Nephron progenitor cell (in vitro differentiated cells): ENCODE measurements at places on chromosomes 7 and 10.

DNA sequence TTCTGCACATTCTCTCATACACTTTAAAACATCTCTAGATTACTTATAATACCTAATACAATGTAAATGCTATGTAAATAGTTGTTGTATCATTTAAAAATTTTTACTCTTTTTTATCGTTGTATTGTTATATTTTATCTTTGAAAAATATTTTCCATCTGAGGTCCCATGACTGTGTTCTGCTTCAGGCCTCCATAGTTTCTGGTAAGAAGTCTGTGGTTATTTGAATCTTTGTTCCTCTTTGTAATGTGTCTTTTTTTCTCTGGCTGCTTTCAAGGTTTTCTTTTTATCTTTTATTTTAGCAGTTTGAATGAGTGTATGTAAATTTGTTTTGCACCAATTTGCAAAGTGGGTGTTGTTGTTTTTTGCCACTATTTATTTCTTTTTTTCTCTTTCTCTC, 263.1 kb downstream of the RPS24 start:
- H3K36me3 ChIP-seq: no peaks in the 10 kb centered on the region
- H3K4me3 ChIP-seq: no peak overlapping the region
- peaks cover 4% of the 10 kb centered on the region for H3K27me3 ChIP-seq
- no peak overlapping the region for H3K27ac ChIP-seq

DNA sequence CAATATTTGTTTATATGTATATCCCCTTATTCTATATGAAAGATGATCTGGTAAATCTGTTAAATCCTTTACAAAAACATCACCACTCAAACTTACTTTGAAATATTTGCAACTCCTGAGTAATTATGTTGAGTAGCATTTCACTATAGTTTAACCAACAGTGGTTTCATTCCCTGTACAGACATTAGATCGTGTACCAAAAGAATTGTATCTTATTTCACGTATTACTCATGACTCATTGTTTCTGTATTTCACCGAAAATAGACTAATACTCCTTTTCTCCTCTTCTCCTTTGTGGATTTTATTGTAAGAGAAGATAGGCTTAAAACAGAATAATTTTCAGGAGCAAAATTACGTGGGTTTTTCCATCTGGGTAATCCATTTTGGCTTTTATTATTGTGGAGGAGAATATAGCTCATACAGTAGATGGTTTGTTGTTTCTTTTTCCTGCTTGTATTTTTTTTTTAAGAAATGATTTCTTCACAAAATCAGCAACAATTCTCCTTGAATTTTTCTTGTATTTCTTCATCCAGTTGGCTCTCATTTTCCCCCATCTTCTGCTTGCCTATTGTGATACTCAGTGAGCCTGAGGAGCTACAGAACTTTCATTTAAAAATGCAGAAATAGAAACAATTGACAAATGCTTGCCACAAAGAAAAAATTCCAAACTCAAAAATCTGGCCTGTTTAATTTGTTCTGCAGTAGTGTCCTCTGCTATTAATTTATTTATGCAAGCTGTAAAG, 90.6 kb upstream of the OIT3 start:
- no peak overlapping the region for H3K4me3 ChIP-seq
- H3K36me3 ChIP-seq: no peaks in the 10 kb centered on the region
- peaks cover 12% of the 10 kb centered on the region for H3K4me1 ChIP-seq
- no peak overlapping the region for H3K27ac ChIP-seq
- H3K27me3 ChIP-seq: peaks cover 3% of the 10 kb centered on the region

DNA sequence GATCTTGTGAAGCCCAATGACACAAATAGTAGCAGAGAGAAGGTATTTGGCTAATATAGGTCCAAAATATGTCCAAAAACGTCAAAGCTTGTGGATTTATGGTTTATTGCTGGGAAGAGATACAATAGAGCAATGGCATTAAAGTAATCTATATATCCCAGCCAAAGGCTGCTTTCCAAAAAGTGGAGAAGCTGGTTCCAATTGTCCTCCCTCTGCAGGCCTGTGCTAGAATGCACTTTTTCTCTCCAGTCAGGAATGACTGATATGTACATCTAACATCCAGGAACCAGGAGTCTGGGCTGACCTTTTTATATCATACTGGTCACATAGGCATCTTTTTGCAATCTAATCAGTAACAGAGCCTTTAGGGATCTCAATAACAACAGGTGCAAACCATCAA, 167.1 kb upstream of the FAM3C start:
- no peaks in the 10 kb centered on the region for H3K27me3 ChIP-seq
- no peaks in the 10 kb centered on the region for H3K36me3 ChIP-seq
- H3K4me3 ChIP-seq: no peak overlapping the region
- no peak for DNase-seq

GRCh38 chr7:157718303-157719007, 381.7 kb downstream of the DNAJB6 start:
- DNase-seq: no peak
- H3K27me3 ChIP-seq: peaks cover 26% of the 10 kb centered on the region
- no peaks in the 10 kb centered on the region for H3K4me1 ChIP-seq
- no peak overlapping the region for H3K4me3 ChIP-seq
- H3K27ac ChIP-seq: no peak overlapping the region

- no peaks in the 10 kb centered on the region for H3K27me3 ChIP-seq
- H3K4me1 ChIP-seq: no peaks in the 10 kb centered on the region
- peaks cover 28% of the 10 kb centered on the region for H3K36me3 ChIP-seq
- H3K4me3 ChIP-seq: no peak overlapping the region
These were observed 196.2 kb downstream of the CDK14 start for GRCh38 chr7:90792301-90792700.

DNA sequence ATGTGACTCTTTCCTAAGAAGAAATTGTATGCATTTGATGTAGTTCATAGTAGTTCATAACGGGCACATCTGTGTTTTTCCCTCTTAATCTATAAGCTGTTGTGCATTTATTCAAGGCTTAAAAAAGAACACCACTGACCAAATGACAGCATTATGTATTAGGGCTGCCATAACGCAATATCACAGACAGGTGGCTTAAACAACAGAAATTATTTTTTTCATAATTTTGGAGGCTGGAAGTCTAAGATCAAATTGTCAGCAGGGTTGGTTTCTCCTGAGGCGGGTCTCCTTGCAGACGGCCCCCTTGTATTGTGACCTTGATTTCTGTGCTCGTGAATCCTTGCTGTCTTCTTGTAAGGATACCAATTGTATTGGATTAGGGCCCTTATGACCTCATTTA, 627 bp upstream of the SSMEM1 start:
- no peak for DNase-seq
- peaks cover 15% of the 10 kb centered on the region for H3K36me3 ChIP-seq
- no peaks in the 10 kb centered on the region for H3K27me3 ChIP-seq
- H3K27ac ChIP-seq: no peak overlapping the region
- peaks cover 43% of the 10 kb centered on the region for H3K4me1 ChIP-seq

DNA sequence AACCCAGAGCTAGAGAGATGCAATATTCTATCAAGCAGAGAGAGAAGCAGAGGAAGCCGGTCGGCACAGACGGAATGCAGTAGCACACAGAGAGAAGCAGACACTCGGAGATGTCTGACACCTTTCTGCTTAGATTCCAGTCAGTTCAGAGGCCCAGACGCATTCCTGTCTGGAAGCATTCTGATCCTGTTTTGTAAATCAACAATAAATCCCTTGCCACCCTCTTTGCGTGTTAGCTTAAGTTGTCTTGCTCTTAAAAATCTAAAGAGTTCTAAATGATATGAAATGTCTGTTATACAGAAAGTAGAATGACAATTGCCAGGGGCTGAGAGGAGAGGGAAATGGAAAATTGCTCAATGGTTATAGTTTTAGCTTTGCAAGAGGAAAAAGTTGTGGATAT, 27.4 kb upstream of the ATRNL1 start:
- H3K4me3 ChIP-seq: no peak overlapping the region
- no peak overlapping the region for H3K27ac ChIP-seq
- H3K36me3 ChIP-seq: no peaks in the 10 kb centered on the region
- DNase-seq: no peak
- no peaks in the 10 kb centered on the region for H3K4me1 ChIP-seq

DNA sequence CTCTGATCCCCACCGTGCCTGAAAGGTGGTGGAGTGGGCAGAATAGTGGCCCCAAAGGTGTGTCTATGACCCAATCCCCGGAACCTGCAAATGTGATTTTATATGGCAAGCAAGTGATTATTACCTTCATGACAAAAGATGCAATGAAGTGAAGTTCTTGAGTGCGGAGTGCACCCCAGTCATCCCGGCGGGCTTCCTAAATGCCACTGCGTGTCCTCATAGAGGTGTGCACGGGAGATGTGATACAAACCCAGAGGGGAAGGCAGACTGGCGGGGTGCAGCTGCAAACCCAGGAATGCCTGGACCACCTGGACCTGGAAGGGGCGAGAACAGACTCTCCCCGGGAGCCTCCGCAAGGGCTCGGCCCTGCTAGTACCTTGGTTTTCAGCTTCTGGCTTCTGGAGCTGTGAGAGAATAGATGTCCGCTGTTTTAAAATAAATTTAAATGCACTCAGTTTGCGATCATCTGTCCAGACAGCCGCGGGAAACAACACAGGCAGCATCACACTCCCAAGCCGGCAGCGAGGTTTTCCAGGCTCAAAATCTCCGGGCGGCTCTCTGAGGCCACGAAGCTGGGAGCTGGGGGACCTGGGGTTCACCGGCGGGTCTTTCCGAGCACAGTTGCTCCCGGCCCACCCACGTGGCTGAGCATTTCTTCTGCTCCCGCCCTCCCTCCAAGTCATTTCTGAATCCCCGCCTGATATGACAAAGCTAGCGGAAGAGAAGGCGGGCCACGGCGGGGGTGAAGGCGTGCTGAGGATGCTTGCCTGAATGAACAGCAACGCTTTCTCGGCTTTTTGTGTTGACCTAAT, 50.4 kb upstream of the EBF3 start:
- no peak overlapping the region for H3K27ac ChIP-seq
- no peak overlapping the region for H3K4me3 ChIP-seq
- no peak for DNase-seq
- H3K36me3 ChIP-seq: no peaks in the 10 kb centered on the region
- peaks cover 37% of the 10 kb centered on the region for H3K4me1 ChIP-seq
- H3K27me3 ChIP-seq: peaks cover 8% of the 10 kb centered on the region

DNA sequence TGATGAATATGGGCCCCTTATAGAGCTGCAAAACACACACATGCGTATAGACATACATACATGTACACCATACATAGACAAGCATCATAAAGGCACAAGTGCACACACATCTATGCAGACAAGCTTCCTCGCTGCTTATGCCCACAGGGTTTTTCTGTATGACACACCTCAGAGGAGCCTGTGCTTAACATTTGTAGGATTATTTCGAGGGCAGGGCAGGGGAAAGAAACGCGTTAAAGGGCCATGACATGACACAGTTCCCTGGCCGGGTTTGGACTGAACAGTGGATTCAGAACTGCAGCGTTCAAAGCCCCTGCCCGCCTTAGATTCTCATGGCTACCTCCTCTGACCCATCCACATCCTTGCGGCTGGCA, 44.8 kb downstream of the CHST3 start:
- peak overlapping the region; percentile 29 for H3K4me3 ChIP-seq
- peak overlapping the region; percentile 99 for H3K27ac ChIP-seq
- DNase-seq: no peak

DNA sequence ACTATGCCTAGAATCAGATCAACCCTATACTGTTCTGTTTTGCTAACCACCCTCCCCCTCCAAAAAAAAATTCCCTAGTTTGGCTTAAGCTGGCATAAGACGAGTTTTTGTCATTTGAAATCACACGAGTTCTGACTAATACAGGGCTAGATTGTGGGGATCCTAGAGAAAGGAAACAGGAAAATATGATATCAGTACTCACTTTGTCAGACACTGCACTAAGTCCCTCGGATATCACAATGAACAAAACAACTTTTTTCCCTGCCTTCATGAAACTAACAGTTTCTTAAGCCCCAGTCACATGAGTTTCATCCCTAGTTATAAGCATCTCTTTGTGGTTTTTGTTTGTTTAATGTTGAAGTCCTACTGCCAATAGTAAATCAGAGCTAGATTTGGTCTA, 118.5 kb downstream of the ITGB8 start:
- H3K4me1 ChIP-seq: no peaks in the 10 kb centered on the region
- H3K36me3 ChIP-seq: no peaks in the 10 kb centered on the region
- H3K27me3 ChIP-seq: peaks cover 4% of the 10 kb centered on the region
- no peak overlapping the region for H3K27ac ChIP-seq
- H3K4me3 ChIP-seq: no peak overlapping the region
- DNase-seq: no peak

- H3K4me3 ChIP-seq: no peak overlapping the region
- no peak for DNase-seq
- H3K27me3 ChIP-seq: no peaks in the 10 kb centered on the region
- H3K36me3 ChIP-seq: no peaks in the 10 kb centered on the region
- H3K27ac ChIP-seq: no peak overlapping the region
These were observed 395.5 kb upstream of the POM121L12 start for GRCh38 chr7:52639981-52640380.

DNA sequence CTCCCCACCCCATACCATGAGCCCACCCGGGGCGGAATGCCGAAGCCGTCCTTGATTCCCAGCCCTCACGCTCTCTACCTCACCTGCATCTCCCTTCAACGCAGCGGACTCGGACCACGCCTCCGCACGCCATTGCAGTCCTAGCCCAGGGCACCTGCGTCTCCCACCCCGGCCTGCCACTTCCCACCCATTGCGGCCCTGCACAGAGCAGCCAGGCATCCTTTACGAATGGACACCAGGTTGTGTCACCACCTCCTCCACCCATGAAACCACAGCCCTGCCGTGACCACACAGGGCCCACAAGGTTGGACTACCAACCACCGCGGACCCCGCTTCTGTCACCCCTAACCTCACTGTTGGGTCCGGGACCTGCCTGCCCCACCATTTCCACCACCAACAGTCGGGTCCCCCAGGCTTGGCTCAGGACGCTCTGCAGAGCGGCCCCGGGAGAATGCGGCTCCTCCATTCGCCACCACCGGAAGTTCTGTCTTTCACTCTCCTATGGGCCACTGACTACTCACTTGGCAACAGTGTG, 232.5 kb downstream of the MAD1L1 start:
- H3K27me3 ChIP-seq: peaks cover 7% of the 10 kb centered on the region
- no peak overlapping the region for H3K4me3 ChIP-seq
- no peaks in the 10 kb centered on the region for H3K36me3 ChIP-seq
- peak overlapping the region; percentile 78 for H3K27ac ChIP-seq
- peaks cover 36% of the 10 kb centered on the region for H3K4me1 ChIP-seq
